Left colon (tissue), 2 donors: ENCODE measurements at places on chromosomes 11 and 22.

DNA sequence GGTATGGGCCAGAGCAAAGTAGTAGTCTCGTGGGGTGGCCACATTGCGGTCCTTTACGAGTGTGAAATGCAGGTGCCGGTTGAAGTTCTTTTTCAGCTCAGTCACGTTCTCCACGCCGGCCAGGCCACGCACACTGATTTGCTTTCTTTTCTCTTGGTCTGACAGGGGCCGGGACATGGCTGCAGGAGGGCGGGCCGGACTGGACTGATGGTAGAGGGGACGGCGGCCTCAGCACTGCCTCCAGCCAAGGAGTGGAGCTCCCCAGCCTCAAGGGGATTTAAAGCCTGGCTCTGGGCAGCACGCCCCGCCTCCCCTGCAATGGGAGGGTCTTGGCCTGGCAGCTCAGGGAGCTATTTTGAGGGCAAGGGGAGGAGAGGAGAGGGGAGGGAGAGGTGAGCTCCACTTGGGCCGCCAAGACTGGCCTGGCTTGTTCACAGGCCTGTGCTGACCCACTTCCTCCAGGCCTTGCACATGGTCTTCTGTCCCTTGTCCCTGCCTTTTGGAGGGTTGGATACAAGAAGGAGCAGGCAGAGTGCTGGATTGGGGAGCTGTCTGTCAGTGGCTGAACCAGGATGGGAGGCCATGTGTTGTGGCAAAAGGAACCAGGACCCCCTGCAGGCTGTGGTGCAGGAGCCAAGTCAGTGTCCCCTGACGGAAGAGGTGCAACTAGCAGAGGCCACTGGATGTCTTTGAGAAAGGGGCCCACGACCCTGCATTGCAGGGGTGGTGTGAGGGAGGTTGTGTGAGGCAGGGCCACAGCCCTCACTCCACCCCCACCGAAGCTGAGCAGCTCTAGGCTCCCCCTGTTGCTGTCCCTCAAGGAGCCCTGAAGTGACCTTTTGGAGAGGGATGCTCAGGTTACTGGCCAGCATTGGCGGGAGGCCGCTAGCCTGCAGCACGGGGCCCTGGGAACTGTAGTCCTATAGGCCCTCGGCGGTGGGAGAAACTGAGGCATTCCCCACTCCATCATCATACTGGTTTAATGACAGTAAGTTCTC lies at the start of gene PYGM:
TSS of gene PYGM (minus strand) at position 253 of the 998 bp plus-strand sequence. CDS start at position 177, 76 bp downstream.
- DNase-seq = peak; percentile 37

DNA sequence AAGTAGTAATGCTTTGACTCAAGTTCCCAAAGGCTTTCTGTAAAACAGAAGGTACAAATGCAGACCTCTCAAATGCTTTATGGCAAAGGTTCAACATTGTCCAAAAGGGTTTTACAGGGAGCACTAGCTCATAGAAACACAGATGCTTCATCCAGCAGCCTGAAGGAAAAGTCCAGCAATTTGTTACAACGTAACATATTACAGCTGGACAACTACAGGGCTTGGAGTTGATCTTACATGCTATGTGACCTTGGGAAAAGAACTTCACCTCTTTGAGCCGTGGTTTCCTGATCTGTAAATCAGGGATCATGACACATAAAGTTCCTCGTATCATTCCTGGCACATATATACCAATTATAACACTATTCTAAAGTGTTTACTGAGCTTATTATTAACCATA lies 84.9 kb downstream of the DDIAS start:
- no peak for DNase-seq

- peak; percentile 72 for DNase-seq
Measured at GRCh38 chr22:38271927-38272372, 860 bp downstream of the TMEM184B start.

DNA sequence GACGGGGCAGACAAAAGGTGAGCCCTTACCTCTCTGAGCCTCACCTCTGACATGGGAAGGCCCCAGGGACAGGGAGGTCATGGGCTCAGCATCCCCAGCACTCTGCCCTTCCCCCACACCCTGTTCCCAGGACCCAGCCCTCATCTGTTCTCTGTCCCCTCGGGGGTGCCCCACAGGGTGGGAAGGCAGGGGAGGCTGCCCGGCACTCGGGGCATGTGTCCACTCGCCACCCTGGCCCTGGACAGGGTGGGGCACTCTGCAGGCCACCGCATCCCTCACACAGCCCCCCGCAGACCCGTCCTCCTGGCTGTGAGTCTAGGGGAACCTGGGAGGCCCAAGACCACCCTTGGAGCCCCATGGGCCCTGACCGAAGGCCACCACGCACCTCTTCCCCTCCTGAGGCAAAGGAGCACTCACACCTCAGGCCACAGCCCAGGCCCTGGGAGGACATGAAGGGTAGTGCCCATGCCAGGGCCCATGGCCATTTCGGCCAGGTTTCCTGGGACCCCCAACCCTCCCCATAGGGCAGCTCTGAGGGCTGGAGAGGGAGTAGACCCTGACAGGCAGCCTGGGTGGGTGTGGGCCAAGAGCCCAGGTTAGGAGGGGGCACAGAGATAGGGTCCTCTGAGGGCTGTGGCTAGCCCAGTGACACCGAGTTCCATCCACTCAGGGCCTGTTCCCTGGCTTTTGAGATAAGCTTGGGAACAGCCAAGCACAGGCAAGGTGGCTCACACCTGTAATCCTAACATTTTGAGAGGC lies 193.1 kb downstream of the IGLL1 start:
- no peak for DNase-seq

- DNase-seq = no peak
Measured at GRCh38 chr11:104876324-104876723, 21.9 kb downstream of the CASP12 start.

- DNase-seq = no peak
Measured at GRCh38 chr22:26241361-26241760, 72.1 kb downstream of the SEZ6L start.

- no peak for DNase-seq
Measured at GRCh38 chr11:2392241-2392959, 8.2 kb upstream of the TSSC4 start.
